ENCODE measurements at places on chromosomes 6 and 20.

DNA sequence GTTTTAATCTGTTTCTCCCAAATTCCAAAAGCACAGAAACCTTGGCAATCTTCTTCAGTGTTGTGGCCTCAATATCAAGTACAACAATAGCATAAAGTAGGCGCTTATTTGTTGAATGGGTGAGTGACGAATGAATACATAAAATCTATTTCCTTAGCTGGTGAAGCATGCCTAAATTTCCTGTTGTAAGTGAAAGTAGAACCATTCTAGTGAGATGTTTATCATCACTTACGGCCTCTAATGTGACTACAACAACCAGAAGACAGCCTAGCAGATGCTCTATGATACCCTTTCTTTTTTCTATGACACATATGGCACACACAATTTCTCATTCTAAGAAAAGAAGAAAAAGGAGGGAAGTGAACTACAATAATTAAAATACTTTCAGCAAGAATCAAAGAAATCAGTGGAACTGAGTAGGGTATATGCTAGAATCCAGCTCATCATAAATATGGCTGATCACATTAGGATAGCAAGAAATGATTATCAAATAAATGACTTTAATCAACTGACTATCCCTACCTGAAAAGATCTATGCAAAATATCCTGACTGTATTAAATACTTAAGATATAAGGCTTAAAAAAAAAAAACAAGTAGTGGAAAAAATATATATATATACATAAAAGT lies 67.4 kb downstream of the BTBD9 start:
- no peak for DNase-seq

DNA sequence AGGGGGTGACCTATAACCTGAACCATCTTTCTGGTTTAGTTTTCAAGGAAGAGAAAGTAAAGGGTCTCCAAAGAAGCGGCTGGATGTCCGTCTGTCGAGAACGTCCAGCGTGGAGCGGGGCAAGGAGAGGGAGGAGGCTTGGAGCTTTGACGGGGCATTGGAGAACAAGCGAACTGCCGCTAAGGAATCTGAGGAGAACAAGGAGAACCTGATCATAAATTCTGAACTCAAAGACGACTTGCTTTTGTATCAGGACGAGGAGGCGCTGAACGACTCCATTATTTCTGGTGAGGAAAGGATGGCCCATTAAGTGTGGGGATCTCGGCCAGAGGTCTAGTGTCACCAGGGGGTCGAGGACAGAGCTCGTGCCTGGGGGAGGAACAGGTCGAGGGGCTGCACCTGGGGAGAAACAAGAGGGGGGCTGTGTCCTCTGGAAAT lies 159.2 kb downstream of the SYCP2 start:
- DNase-seq = no peak

GRCh38 chr6:152218887-152219286 lies 411.4 kb downstream of the ESR1 start:
- DNase-seq = no peak

- no peak for DNase-seq
Measured at GRCh38 chr20:4152696-4153235, 137.4 kb upstream of the RNF24 start.

- no peak for DNase-seq
Measured at GRCh38 chr20:49482621-49483017, at the start of gene KCNB1. Gene KCNB1 (minus strand): TSS chr20:49482668. CDS start chr20:49482480, 188 bp downstream.

- no peak for DNase-seq
Measured at GRCh38 chr20:4216142-4216735, 200.9 kb upstream of the RNF24 start.

DNA sequence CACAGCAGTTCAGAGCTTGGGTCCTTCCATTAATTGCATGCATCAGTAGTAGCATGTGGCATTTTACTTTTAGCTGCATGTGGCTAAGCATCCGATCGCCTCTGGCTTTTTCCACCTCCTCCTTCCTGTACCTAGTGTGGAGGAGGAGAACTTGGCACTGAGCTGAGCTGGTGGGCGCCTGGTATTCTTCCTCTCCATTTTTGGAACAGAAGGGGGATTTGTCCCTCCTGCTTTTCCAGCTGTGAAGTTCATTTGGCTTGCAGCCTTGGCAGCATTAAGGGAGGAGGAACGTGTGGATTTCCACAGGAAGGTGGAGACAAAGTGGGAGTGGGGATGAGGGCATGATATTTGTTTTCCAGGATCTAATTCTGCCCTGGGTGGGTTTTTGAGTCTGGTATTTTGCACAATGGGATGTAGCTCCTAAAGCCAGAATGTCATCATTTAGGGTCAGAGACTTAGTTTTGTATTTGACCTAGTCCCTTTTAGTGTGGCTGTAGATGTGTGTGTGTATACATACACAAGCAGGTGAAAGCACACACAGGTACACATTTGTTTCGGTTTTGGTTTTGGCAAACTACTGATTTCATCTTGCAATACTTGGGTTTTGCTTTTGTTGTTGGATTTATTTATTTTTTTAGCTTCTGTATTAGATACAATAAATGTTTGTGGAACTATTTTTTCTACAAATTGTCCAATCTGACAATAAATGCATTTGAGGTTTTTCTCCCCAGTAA lies 90.0 kb downstream of the SASH1 start:
- DNase-seq = no peak

- no peak for DNase-seq
Measured at GRCh38 chr6:165308926-165309731, at the start of gene C6orf118. Gene C6orf118 (minus strand): TSS chr6:165309605. CDS start chr6:165309586, 19 bp downstream.

GRCh38 chr6:158160932-158161539 lies 7.0 kb downstream of the SERAC1 start:
- peak; percentile 16 for DNase-seq

DNA sequence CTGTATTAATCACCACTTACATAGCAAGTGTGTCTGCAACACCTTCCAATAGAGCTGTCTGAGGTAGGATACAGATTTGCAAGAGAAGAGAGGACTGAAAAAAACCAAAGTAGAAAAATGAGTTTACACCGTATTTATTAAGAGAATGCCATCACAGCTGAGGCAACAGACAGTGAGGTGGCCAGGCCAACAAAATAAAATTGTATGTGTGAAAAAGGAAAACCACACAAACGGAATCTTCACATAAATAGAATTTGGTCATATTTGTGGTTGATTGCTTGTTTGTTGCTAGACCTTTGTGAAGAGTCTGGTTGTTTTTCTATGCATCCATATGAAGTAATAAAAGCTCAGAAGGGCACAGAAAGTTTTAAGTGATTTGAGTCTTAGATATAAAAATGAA lies 157.8 kb upstream of the TSHZ2 start:
- DNase-seq = no peak

- DNase-seq = no peak
Measured at GRCh38 chr6:45667766-45668165, 290.0 kb upstream of the SUPT3H start.

GRCh38 chr6:38808039-38808438 lies 92.9 kb downstream of the DNAH8 start:
- no peak for DNase-seq

GRCh38 chr20:8735674-8736073 lies 333.2 kb upstream of the PLCB4 start:
- DNase-seq = no peak

DNA sequence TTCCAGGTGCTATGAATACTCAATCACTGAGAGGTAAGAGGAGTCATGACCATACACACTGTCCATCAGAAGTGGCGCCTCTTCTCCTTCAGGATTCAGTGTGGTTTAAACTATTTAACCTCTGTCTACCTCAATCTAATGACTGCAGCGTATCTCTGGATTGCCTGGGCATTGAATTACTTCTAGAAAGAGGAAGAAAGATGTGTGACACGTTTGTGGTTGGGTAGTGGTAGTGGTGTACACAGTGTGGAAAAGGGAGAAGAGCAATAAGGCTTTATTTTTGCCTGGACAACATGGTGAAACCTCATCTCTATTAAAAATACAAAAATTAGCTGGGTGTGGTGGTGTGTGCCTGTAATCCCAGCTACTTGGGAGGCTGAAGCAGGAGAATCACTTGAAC lies 38.0 kb upstream of the ECHDC1 start:
- DNase-seq = no peak

DNA sequence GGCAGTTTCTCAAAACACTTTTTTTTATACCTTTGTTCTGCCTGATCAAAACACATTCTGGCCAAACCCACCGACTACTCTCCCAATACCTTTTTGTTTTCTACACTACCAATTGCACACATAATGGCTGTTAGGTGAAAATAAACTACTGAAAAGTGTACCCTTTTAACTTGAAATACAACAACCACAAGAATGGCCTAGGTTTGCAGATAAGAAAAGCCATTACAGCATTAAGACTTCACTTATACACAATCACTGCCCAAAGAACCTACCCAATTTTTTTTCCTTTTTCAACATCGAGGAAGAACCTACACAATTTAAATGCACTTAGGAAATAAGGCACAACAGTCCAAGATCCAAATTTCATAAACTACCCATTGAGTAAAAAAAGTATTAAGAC lies 1.8 kb downstream of the SEC63 start:
- no peak for DNase-seq

All from amniotic stem cell (primary cell).